ENCODE measurements at places on chromosomes 7 and 10.
A peak's percentile ranks its signal among the peaks of the same experiment; 100 is the strongest.

GRCh38 chr7:81884817-81885216 is 115.0 kb upstream of the HGF start:
- DNase-seq: no peak

DNA sequence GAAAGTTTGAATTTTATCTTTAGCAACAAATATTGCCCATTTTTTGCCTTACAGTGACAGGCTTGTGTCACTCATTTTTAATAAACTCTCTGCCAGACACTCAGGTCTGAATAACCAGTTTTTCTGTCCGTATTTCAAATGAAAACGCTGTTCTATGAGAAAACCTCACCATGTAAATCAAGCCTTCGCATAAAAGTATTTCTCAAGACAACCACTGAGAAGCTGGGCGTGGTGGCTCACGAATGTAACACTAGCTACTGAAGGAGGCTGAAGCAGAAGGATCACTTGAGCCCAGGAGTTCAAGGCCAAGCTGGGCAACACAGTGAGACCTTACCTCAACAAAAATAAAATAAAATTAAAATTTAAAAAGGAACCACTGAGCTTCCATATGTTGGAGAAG is 339.3 kb downstream of the PARD3 start:
- no peak for DNase-seq

DNA sequence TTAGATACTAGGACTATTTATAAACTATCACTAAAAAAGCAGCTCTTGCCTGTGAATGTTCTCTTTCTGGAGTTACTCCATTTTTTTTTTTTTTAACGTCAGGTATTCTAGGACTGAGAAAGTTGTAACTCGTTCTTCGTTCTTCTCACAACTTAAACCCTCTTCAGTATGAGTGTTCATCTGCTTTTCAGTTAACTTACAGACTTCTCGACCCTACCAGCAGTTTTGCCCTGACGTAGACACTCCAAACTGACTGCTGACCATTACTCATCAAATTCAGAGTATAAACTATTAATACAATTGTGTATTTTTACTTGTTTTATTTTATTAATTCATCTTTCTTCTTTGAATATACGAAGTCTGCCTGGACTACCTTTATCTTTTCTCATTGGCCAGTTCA is 353.1 kb downstream of the GPR37 start:
- DNase-seq: no peak

- peak; percentile 31 for DNase-seq
These were observed 148.1 kb downstream of the SLIT1 start for GRCh38 chr10:97037365-97038361.

- DNase-seq: no peak
These were observed 97.6 kb downstream of the DYNC2I1 start for GRCh38 chr7:158953912-158954311.

- DNase-seq: no peak
These were observed 371.5 kb upstream of the PODXL start for GRCh38 chr7:131927770-131928423.

DNA sequence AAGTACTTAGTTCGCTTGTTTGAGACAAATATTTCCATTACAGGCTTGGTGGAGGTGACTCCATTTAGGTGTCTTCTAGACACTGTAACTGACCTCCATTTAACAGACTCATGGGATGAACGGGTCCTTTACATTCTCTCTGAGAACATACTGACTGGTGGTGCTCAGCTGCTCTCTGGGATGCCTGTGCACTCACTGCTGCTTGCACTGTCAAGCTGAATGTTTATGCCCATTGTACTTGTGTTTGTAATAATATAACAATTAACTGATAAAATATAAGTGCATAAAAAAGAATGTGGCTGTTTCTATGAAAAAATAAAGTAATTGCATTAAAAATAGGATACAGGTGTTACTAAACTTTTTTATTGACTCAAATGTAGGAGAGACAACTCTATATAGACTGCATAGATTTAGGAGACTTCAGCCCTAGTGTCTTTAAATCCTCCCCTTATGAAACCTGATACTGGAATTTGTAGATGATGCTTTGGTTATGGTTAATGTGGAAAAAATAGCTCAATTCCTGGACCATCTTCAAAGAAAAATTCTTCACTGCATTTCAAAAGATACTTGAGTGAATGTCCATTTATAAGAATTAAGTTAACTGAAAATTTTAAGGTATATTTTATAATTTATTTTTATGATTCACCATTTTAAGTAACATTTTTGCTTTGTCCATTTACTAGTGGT is 85.4 kb downstream of the CDK14 start:
- no peak for DNase-seq

- peak; percentile 29 for DNase-seq
These were observed 731.1 kb downstream of the ZWINT start for GRCh38 chr10:55629793-55630490.

- no peak for DNase-seq
These were observed 93.8 kb downstream of the GAD2 start for GRCh38 chr10:26310361-26310760.

GRCh38 chr7:28984631-28985030 is 26.5 kb upstream of the TRIL start:
- peak; percentile 52 for DNase-seq

DNA sequence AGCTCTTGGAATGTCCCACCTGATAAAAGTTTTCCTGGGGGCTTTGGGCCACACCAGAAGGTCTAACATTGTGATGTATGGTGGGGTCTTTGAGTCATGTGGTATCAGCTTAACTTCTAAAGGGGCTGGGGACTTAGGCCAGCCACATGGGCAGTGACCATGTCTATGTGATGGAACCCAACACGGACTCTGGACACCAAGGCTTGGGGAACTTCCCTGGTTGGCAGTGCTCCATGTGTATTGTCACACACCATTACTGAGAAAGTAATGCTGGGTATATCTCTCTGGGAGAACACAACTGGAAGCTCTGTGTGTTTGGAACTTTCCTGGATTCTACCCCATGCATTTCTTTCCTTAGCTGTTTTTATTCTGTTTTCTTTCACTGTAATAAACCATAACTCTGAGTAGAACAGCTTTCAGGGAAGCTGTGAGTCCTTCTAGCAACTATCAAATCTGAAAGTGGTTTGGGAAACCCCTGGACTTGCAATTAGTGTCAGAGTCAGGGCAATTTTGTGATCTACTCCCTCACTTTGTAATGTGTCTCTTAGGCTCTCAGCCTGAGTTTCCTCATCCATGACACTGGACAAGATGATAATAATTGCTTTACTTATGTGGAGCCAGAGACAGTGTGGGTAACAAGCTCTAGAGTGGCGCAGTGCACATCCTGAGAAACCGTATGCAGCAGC is 28.4 kb upstream of the AGK start:
- DNase-seq: no peak

GRCh38 chr10:69358148-69358795 is 58.4 kb downstream of the TACR2 start:
- no peak for DNase-seq

- DNase-seq: no peak
These were observed 1.4 kb downstream of the MXI1 start for GRCh38 chr10:110208614-110209453.

DNA sequence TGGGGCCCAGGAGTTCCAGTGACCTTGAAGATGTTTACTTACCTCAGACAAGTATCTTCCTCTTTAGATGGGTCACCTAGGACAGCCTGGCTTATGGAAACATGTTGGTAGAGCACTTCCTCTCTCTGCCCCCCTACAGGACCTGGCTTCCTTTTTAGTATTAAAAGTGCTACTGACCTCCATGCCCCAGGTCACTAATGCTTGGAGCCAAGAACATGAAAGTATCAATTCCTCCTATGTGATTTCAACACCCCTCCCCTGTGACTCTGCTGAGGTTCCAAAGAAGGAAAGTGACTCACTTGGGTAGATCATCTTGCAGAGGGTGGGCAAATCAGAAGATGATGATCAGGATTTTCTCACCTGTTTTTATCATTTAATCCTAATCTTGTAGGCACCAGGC is 125.3 kb upstream of the CCDC6 start:
- DNase-seq: no peak

- no peak for DNase-seq
These were observed 57.7 kb downstream of the NCAPG2 start for GRCh38 chr7:158646766-158647474.

DNA sequence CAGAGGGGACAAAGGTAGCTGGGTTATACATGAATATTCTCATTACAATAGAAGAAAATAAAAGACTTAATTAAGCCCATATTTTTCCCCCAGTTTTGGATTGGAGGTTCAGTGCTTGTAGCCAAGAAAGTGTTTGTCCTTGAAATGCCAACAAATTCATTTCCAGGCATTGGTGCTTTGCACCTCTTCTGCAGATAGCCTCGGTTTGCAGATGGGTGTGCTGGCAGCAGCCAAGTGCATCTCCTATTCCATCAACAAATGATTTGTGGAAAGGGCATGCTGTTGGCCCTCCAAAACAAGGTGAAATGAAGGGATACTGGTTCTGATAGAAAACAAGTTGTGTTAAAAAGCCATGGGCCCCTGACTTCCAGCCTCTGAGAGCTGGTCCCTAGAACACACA is 187.3 kb downstream of the DPY19L1 start:
- DNase-seq: no peak

- DNase-seq: no peak
These were observed 3.5 kb downstream of the SUN1 start for GRCh38 chr7:835485-836401.

DNA sequence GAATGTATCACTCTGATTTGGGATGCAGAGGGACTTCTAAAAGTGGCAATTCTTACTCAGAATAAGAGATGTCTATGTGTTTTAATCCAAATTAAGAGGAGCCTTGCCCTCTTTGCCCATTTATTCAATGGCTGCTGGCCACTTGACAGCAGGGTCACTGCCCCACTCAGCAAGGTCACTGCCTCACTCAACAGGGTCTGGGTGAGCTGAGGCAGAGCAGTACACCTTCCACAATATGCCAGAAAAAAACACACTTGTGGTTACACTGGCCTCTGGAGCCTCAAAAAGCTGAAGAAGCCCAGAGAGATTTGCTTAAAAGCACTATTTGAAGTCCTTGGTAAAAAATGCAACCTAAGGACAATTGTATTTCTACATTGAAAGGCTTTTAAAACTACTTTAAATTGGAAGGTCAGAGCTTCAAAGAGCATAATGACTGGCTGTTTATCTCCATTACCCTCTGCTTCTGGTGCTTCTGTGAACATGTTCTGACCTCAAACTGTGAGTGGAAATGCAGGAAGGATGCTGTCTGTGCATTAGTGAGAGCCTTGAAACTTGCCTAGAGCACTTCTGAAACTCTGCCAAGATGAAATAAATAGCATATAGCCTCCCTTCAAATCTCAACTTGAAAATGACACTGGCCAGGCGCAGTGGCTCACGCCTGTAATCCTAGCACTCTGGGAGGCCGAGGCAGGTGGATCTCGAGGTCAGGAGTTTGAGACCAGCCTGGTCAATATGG is 35.1 kb upstream of the WIPF3 start:
- no peak for DNase-seq

DNA sequence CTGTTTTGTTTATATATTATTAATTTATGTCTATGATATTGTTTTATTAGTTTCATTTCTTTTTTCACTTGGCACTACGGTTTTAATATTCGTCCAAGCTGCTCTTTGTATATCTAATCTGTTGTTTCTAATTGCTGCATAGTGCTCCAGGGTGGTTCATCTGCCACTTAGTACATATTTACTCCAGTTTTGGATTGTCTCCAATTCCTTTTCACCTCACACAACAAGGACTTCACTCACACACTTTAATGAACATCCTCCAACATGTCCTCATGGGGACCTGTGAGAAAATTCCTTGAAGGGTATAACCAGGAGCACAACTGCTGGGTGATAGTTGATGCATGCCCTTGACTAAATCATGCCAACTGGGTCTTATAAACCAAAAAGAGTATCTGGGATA is 14.1 kb upstream of the NOC3L start:
- no peak for DNase-seq

DNA sequence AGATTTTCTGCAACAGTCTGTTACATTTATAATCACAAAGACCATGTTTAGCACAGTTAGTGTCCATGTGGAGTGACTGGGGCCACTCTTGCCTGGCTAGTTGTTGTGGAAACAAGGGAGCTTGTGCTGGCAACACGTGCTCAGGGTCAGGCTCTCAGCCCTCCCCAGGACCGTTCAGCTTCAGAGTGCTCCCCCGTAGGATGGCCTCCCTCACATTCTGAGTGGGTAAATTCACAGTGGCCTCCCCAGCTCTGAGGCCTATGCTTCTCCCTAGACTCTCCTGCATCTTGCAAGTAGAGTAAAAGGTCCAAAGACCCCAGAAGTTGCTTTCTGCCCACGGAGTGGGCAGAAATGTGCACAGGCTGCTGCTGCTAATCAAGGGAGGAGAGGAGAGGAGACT is 122.3 kb downstream of the ADCY1 start:
- DNase-seq: no peak

- DNase-seq: no peak
These were observed 30.3 kb upstream of the TPK1 start for GRCh38 chr7:144866189-144866588.

DNA sequence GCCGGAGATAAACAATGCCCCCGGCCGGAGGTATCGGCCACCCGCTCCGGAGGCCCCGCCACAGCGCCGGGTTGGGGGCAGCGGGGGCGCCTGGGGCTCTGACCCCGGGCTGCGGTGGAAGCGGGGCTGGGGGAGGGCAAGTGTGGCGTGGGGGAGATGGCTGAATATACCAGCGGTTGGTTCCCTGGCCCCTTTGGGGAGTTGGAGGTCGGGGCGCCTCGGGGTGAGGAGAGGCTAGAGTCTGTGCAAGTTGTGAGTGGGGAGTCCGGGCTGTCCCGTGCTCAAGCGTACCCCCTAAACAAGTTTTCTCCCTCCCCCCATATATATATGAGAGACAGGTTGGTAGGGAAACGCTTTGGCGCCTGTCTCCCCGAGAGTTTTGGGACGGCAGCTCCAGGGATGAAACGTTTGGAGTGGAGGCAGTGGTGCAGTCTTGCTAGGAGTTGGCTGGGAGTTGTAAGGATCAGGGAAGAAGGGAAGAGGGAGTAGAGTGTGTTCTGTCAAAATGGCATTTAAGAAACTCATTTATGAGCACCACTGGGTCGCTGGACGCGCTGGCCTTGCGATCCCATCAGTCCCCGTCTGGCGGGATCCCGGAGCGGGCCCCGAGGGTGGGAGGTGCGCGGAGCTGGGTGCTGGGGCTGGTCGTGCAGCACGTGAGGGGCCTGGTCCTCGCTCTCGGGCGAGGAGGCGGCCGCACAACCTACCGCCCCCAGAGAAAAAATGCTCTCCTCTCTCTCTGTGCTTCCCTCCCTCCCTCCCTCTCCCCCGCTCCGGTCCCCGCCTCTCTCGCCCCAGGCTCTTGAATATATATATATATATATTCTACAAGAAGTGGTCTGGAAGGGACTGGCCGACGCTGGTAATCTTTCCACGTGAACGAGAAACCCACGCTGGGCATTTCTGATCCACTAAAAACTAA is 1.1 kb downstream of the TET1 start:
- DNase-seq: no peak

DNA sequence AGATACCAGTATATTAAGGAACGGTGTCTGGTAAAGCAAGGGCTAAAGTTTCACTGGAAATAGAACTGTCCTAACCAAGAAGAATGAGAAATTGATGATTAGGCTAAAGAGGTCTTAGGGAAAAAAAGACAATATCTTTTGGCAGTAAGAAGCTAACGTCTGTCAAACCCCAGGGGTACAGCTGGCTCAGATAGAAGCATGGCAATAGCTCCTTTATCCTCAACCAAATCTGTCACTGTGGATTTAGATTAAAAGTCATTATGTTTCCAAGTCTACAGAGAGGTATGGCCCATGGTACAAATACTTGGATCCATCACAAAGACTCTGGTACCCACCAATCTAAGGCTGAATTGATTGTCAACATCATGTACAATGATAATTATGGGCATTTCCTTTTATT is 8.6 kb upstream of the SLC16A9 start:
- no peak for DNase-seq
